Panc1 (cell line): ENCODE measurements at places on chromosomes 13 and 19.

- no peak for DNase-seq
Observed at GRCh38 chr13:43295825-43296564, 272.6 kb downstream of the DNAJC15 start.

DNA sequence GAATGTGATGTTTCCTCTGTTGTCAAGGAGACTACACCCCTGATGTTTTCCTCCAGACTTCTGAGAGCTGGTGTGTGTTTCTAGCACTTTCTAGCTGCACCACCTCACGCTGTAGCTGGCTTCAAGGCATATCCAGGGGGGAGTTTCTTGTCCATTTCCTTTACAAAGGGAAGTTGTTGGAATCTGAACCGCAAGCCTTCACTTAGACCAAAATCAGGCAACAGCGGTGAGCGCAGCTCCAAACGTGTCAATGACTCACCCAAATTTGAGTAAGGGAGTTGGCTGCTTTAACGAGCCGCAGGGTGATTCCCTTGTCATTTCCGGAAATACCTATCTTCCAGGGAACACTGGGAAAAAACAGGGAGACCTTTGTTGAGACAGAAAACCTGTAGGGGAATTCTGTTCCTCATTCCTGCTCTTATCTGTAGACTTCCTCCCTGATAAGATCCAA, 2.5 kb downstream of the LDLR start:
- peak; percentile 76 for DNase-seq

DNA sequence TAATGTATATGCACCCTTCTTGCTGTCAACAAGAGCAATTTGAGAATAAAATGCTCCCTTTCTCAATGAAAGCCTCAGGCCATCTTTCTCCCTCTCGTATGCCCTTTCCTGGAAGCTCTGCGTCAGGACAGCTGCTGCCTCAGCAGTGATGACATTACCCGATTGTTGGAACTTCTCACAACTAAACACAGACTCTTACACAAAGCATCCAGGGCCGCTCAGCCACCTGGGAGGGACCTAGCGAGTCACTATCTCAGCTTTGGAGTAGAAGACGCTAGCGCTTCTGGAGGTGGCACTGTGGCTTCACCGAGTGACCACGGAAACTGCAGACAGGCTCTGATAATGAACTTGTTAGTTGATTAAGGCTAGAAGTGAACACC, 153.2 kb upstream of the SOX1 start:
- no peak for DNase-seq

GRCh38 chr19:31448221-31448657, 99.0 kb upstream of the TSHZ3 start:
- no peak for DNase-seq

GRCh38 chr13:22451327-22451741, 729.4 kb upstream of the SGCG start:
- no peak for DNase-seq

- DNase-seq: no peak
Observed at GRCh38 chr19:52742516-52742915, 7.7 kb upstream of the ZNF611 start.

- DNase-seq: no peak
Observed at GRCh38 chr13:54705738-54706137, 1677.1 kb downstream of the OLFM4 start.

GRCh38 chr13:98004107-98004506, 50.6 kb downstream of the IPO5 start:
- DNase-seq: no peak

DNA sequence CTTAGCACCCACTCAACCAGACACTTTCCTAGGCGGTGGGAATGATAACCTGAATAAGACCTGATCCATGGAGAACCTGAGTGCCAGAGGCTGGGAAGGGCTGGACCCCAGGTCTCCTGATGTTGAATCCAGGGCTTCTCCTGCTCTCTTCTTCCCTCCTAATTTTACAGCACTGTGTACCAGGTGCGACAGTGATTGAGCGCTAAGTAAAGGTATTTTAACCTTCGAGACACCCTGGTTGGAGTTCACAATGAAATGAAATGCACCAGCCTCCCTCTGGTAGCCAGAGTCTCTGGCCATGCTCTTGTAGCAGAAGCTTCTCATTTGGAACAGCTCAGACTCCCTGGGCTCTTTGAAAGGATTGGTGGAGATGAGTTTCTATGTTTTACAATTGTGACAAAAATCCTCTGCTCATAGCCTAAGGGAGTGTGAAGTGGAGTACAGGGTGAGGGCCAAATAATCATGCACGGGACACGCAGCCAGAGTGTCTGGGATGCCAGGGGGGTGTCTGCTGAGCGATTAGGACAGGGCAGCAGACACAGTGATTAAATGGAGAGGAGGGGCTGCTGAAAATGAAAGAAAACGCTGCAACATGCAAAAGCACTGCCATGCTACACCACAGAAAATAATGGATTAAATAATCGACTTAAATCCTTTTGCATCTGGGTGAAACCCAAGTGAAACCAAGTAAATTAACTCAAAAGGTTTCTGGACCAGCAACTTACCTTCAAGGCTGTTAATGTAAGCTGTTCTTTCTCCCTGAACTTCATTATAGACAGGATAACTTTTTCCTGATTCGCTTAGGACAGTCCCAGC, 83.8 kb downstream of the FAM216B start:
- no peak for DNase-seq

- no peak for DNase-seq
Observed at GRCh38 chr19:30319876-30320275, 52.3 kb upstream of the ZNF536 start.
